CD4-positive, alpha-beta T cell treated with Interferon gamma for 1 hour (primary cell): ENCODE measurements at places on chromosomes 16 and 17.

DNA sequence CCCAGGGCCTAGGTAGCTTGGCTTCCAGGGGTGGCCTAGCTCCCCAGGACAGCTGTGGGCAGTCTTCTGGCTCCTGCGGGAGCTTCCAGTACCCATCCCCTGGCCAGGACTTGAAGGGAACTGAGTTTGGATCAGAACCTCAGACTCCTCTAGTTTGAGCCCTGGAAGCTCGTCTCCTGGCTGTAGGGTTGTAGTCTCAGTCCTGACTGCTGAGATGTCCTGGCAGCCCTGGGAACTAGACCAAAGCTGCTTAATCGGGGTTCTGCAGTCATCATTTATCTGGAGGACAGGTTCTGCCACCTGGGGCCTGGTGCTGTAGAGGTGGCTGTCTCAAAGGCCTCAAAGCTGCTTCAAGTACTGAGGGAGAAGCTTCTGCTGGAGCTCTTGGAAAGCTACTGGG lies 163.7 kb downstream of the WSCD1 start:
- no peak for DNase-seq

DNA sequence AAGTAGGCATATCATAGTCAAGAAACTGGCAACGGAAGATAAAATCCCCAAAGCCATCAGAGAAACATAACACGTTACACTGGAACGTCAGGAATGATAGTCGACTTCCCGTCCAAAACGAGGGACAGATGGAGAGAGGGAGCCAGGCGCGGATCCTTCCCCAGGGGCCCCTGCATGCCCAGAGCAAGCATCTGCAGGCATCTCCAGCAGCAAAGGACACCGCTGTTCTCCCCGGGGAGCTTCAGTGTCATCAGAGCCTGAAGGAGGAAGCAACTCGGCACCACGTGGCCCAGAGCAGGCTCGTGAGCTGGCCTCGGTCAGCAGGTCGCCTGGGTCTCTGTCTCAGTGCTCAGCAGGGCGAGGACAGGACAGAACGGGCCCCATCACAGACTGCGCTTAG lies 50.1 kb downstream of the LMF1 start:
- DNase-seq: no peak

GRCh38 chr17:21214777-21215541 lies 998 bp upstream of the TMEM11 start:
- DNase-seq: no peak

DNA sequence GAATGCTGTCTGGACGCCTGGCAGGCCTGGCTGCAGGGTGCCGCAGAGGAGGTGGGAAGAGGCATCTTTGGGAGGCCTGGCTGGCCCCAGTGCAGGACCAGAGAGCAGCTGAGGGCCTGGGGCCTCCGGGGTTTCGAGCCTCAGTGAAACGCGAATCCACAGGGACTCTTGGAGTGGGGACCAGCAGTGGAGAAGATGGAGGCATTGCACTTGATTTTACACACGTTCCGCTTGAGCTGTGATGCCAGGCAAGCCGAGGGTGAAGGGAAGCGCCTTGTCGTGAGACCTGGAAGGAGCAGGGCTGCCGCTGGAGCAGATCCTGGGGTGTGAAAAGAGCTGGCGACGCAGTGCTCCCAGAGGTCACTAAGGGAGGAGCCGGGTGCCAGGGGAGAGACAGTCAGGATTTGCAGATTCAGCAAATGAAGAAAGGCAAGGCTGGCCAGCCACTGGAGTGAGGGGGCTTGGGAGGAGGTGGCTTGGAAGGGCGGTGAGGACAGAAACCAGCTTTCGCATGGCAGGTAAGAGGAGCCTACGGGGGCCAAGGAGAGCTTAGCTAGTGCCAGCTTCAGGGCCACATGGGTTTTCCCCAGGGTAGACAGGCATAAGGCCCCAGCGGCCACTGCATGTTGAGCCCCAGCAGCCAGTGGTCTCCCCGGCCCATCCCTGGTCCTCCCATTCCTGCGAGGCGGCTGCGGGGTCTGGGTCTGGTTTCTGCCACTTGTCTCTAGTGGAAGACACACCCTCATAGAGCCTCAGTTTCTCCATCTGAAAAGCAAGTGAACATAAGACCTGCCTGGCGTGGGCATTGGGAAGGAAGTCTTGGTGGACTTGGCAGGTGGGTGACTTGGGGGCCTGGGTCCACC lies 175.2 kb upstream of the CHMP6 start:
- DNase-seq: no peak

- DNase-seq: no peak
These were observed at the start of gene MYOCD for GRCh38 chr17:12665263-12666210. MYOCD (plus strand) TSS chr17:12665890; CDS start chr17:12666189, 299 bp downstream.

DNA sequence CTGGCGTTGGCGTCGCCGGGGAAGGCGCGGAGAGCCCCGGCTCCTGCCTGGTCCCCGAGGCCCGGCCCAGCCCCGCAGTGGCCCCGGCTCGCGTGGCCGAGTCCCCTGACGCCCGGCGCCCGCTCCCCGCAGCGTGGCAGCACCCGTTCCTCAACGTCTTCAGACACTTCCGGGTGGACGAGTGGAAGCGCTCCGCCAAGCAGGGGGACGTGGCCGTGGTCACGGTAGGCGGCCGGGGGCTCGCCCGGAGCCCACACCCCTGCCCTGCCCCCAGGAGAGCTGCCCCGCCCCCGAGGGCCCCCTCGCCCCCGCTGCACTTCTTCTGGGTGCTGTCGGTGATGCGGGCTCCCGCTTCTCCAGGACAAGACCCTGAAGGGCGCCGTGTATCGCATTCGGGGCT lies 466 bp downstream of the WDR90 start:
- no peak for DNase-seq

DNA sequence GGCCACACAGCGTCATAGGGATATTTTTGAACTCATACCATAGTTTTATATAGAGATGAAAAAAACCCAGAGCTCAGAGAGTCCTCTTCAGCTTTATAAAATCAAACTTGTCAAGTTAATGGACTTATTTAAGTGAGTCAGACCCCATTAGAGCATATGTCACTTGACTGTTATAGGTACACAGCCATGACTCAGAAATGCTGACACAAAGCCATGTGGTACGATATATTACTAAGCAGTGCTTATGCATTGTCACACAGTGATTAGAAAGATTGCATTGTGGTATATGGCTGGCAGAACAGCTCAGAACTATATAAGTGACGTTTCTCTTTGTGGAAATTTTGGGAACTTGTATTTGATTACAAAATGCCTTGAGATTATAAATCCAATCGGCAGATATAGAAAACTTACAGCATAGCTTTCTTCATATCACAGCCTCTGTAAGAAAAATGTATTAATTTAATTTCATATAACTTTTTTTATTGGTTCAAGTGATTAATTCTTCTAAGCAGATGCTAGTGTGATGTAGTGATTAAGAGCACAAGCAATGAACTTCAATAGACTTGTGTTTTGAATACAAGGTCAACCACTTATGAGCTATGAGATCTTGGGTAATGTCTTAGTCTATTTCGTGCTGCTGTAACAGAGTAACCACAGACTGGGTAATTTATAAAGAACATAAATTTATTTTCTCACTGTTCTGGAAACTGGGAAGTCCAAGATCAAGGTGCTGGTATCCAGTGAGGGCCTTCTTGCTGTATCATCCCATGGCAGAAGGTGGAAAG lies 25.8 kb upstream of the GINS3 start:
- no peak for DNase-seq

GRCh38 chr17:66165537-66166123 lies 26.3 kb downstream of the CEP112 start:
- no peak for DNase-seq

DNA sequence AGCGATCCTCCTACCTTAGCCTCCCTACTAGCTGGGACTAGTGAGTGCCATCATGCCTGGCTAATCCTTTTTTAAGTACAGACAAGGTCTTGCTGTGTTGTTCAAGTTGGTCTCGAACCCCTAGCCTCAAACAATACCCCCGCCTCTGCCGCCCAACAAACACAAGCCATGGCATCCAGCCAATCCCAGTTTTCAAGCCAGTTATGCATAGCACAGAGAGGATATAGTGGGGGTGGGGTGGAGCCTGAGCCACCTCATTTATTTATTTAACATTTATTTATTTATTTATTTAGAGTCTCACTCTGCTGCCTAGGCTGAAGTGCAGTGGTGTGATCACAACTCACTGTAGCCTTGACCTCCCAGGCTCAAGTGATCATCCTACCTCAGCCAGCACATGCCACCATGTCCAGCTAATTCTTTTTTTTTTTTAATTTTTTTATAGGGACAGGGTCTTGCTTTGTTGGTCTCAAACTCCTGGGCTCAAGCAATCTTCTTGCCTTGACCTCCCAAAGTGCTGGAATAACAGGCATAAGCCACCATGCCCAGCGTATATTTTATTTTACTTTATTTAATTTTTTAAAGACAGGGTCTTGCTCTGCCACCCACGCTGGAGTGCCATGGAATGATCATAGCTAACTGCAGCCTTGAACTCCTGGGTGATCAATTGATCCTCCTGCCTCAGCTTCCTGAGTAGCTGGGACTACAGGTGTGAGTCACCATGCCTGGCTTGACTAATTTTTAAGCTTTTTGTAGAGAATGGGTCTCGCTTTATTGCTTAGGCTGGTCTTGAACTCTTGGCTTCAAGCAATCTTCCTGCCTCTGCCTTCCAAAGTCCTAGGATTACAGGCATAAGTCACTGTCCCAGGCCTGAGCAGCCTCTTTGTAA lies 26.2 kb upstream of the KLHL11 start:
- no peak for DNase-seq
